Esophagus squamous epithelium (tissue), 5 donors: ENCODE measurements at places on chromosomes 4 and X. TPM values are rescaled to one million over a fixed set of nuclear protein-coding genes. Genes with fewer than 3 reads are reported as not detected.

DNA sequence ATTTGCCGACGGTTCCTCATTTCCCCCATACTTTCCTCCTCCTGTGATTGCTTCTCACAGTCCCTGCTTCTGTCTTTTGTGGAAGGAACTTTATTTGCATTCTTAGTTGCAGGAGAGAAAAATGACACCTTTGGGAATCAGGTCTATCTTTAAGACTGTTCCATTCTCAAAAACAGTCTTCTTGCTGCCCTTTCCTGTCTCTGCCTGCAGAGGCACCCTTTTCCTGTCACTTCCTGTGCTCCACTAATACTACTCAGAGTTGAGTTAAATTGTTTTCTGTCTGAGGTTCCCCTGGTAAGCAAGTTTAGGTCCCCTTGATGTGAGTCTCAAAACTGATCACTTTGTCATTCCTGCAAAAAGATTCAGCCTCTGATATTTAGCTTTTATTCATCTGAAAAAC lies 208.8 kb upstream of the CLNK start:
- DNase-seq = no peak

GRCh38 chr4:171461191-171461590 lies 352.0 kb upstream of the GALNTL6 start:
- no peak for DNase-seq

GRCh38 chrX:68881911-68882310 lies 53.1 kb downstream of the EFNB1 start:
- no peak for DNase-seq

TRO gene
- total RNA-seq = 0.70 TPM
